ENCODE measurements at places on chromosomes 4 and X.

DNA sequence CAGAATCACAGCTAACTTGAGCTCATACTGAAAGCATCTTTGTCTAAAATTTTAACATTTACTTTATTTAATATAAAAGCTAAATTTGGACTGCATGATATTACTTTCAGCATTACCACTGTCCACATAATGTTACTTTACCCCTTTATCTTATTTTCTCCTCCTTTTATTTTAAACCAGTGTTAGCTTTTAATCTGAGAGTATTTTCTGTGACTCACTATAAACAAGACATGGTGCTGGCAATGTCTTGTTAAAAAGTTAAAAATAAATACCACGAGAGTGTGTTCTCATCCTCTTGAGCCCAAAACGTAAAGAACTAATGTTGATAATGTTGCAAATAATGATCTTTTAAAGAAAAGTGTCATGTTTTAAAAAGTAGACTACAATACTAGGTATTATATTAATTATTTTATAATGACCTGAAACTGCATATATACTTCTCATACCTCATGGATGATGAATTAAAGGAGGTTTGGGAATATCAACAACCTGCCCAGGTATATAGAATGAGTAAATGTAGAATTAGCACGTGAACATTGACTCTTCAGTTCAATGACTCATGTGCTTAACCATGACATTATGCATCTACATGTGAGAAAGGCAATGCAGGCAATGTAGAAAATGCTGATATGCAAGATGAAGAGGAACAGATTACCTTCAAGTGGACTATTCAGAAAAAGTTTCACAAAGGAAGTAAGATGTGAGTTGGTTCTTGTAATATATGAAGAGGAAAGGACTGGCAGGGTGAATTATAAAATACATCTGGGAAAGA lies 454.1 kb upstream of the ADGRL3 start:
- no peak for DNase-seq

DNA sequence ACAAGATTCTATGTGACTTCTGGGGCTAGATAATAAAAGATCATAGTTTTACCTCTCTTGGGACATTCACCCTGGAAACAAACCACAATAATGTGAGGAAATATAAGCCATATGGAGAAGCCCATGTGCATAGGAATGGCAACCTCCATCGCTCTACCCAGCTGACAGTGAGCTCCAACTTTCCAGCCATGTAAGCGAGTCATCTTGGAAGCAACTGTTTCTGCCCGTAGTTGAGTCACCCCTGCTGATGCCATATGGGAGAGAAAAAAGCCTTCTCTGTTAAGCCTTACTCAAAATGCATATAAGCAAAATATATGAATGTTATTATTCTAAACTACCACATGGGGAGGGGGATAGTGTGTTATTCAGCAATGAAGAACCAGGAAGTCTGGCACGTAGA lies 31.4 kb upstream of the RELL1 start:
- DNase-seq, result no peak

GRCh38 chr4:14726877-14727361 lies 275.4 kb upstream of the CPEB2 start:
- no peak for DNase-seq

DNA sequence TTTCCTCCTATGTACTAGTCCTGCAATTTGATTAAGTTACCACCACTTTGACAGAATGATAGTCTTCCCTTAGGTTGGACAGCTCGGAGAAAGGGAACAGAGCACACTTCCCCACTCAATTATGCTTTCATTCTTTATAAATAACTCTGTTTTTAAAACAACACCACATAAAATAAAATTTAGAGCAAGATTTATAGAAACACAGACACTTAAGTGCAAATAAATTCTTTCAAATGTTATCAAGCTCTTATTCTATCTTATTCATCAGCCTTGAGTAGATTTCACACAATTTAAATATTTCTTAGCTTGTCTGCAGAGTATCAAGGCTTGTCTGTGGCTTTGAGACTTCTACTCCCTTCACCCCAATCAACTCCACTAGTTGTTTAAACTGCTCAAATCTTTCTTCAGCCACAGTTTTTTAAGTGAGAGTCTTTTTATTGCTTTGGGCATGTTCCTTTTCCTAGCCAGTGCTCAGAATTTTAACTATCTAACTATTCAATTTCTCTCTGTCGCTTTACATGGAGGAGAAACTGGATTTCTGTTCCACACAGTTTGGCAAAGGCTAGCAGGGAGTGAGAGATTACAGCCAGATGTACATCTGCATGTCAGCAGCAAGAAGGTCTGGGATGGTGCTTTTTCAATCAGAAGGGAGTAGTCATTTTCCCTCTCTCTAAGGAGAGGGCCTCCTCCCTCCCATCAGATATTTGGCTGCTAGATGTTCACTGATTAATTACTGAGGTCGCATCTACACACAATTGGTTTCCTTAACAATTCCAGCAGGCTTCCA lies 53.1 kb upstream of the PLAC1 start:
- DNase-seq, result no peak

DNA sequence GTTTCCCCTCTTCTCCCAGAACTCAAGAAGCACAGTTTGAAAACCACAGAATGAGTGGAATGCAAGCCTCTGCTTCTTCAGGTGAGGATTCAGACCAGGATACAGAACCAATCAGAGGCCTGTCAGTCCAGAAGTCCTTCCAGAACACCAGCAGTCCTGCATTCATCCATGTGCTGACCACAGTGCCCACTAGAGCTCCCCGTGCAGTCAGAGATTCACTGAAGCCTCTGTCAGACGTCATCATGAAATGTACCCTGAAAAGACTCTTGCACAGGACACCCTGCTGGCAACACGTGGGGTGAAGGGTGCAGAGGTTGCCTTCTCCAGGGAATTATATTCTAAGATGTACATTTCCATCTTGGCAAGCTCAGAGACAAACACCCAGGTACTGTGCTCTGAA lies 75.9 kb upstream of the LSM6 start:
- no peak for DNase-seq

- no peak for DNase-seq
Measured at GRCh38 chr4:110449947-110450346, 26.0 kb upstream of the ENPEP start.

DNA sequence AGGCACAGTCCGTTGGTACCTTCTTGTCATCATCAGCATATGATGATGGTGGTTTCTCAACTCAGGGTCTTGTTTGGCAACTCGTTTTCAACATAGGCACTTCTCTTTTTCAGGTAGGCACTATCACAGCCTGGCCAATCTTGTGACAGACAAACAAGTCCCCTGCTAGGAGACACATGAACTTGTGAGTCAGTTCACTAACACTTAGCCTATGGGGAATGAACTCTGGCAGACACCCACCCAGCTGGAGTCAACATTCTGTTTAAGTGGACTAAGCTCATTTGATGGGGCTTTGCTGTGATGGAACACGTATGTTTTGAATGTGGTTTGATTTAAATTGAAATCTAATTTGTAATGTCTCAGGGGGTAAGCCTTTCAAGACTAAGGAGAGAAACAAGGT lies 100.7 kb upstream of the MAMLD1 start:
- DNase-seq, result no peak

GRCh38 chr4:78951862-78952472 lies 12.7 kb upstream of the PAQR3 start:
- peak; percentile 16 for DNase-seq

DNA sequence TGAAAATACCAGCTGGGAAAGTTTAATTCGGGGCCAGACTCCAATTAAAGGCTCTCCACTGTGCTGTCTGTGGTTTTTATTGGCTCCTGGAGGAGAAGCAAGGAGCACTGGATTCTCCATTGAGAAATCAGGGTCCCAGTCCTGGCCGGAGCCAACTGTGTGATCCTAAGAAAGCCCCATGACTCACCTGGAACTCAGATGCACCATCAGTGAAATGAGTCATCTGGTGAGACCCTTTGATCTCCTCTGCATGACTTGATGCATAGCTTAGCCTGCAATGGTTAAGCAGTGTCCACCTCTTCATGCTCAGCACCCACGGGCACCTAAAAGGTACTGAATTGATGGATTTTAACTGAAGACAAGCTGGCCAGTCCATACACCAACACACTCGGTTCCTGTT lies 119.2 kb upstream of the VCX3B start:
- no peak for DNase-seq

Measured in GM19239 (cell line).